ENCODE measurements at places on chromosomes 7 and 10.

- DNase-seq: no peak
Measured at GRCh38 chr10:77511498-77512218, 126.0 kb downstream of the KCNMA1 start.

DNA sequence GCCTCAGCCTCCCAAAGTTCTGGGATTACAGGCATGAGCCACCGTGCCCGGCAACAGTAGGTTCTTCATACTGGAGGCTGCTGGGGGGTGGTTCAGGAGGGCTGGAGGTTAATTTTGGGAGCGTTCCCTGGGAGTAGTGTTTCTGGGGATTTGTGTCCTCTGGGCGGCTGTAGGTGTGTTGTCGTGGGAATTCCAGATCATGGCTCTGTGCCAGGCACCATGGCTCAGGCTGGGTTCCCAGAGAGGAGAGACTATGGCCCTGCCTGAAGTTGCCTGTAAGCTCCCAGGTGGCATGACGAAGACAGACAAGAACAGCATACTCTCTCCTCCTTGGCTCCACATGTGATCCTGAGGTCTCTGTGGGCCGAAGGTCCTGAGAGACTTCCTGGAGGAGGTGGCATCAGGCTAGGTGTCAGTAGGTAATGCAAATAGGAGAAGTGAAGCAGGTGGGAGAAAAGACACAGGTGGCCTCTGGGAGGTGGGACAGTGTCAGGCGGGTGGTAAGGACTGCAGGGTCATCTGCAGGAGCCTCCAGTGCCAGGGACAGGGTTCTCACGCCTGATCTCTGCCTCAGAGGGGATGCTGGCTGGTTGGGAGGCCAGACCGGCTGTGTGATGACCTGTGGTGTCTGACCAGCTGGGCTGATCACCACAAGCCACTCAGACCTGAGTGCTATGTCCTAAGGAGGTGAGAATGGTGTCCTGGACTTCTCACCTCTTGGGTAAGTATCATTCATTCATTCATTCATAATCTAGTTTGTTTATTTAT is 18.7 kb downstream of the CLIP2 start:
- DNase-seq: no peak

- DNase-seq: no peak
Measured at GRCh38 chr10:77574438-77574837, 63.2 kb downstream of the KCNMA1 start.

- DNase-seq: no peak
Measured at GRCh38 chr10:19579761-19580545, 236.3 kb upstream of the PLXDC2 start.

GRCh38 chr10:66483966-66484365 is 441.9 kb upstream of the LRRTM3 start:
- DNase-seq: no peak

DNA sequence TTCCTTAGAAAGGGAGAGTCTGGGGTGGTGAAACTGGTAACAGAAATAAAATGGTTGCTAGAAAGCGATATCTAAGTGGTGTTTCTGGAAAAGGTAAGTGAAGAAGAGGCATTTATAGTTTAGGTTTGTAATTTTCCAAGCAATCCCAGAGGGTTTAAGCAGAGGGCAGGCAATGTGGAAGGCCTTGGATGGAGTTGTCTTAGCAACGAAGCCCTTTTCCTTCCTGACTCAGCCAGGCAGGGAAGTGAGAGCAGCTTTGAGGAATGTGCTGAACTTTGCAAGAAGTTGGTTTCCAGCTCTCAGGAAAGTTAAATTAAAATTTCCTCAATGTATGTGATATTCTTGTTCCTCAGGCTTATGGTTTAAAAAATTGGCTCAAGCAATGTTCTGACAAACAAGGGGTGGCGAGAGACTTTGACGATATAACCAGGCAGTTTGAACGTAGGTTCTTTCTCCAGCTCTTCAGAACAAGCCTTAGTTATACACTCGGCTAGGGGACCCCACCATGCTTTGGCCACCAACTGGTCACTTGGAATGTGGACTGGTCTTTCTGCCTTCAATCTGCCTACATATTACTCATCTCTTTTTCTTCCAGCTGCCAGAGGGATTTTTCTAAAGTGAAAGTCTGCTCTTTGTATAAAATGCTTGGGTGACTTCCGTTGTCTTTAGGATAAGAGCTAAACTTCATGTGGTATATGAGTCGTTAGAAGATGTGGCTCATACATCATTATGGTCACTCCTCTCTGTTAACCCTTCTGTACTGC is 66.9 kb upstream of the SLC25A13 start:
- DNase-seq: no peak

DNA sequence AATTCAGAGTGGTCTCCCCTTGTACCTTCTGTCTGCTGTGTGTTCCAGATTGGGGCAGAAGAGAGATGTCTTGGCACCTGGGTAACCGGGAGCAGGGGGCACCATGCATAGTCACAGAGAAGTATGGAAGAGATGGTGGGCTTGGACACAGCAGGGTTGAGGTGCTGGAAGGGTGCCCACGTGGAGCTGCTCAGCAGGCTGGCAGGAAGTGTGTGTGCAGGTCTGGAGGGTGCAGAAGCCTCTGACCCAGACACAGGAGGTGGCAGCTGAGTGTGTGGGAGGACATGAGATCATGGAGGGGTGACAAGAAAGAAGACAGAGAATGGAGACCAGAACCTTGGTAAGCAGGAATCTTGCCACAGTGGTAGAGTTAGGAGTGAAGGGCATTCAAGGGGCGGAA is 42.3 kb upstream of the DUSP5 start:
- DNase-seq: no peak

GRCh38 chr7:11336432-11336831 is 362.8 kb downstream of the PHF14 start:
- no peak for DNase-seq

- no peak for DNase-seq
Measured at GRCh38 chr7:41698726-41699125, 4.2 kb downstream of the INHBA start.

GRCh38 chr7:54917613-54918391 is 101.0 kb upstream of the EGFR start:
- no peak for DNase-seq

DNA sequence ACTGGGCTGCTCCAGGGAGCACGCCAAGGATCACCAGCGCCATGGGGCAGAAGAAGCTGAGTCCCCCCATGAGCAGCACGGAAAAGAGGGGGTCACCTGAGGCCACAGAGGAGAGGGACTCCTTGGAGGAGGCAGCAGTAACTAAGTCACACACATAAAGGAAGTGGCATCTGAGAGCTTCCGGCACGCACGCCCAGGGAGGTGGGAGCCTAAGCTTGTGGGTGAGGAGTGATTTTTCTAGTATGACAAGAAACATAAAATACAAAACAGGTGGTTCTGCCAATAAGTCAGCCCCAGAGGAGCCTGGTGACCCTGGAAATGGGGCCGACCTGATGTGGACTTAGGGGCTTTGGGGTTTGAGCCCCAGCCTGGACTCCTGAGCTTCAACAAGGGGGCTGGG is 60.8 kb downstream of the CARD11 start:
- DNase-seq: peak; percentile 41

Measured in stimulated activated CD8-positive, alpha-beta memory T cell treated with anti-CD3 and anti-CD28 coated beads, Interleukin-7, amount 100 ng/mL, for 1 hour (primary cell).